EL (cell line): ENCODE measurements at places on chromosomes 6 and 20.

DNA sequence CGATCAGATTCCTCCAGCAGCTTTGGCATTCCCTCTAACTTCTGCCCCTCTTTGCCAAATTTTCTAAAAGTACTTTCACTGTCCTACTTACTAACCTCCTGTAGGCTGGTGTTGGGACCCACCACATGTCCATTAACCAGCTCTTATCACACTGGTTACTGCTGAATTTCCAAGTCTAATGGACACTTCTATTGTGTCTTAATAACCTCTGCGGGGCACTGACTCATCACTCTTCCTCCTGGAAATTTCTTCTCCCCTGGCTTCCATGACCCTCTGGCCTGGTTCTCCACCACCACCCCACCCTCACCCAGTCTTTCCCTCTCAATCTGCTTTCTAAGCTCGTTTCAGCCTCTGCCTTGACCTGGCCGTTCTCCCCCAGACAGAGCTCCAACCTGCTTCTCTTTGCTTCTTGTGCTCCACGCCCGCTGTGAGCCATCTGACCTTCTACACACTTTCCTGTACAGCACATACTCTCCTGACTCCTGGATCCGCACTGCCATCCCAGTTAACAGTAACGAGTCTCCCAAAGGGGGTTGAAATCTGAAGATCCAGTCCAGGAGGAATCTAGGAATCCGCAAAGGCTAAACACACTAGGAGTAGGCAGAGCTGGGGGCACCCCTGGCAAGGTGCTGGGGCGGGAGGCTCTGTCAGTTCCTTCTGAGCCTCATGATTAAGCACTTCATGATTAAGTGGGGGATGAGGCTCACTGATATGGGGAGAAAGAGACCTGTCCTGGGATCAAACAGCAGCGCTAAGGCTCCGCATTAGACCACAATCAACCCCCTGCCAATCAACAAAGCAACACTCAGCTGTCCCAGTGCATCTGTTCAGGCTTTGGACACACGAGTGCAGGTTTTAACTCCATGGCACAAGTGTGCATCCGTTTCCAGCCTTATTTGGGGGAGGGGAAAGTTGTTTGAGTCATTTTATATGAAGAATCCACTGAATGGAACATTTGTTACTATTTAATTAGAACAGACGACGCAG is 146.3 kb downstream of the LY86 start:
- no peak for DNase-seq

GRCh38 chr6:109484122-109484521 is 1.1 kb upstream of the ZBTB24 start:
- DNase-seq: no peak

GRCh38 chr6:30158475-30159040 is 2.5 kb downstream of the TRIM10 start:
- DNase-seq: no peak

DNA sequence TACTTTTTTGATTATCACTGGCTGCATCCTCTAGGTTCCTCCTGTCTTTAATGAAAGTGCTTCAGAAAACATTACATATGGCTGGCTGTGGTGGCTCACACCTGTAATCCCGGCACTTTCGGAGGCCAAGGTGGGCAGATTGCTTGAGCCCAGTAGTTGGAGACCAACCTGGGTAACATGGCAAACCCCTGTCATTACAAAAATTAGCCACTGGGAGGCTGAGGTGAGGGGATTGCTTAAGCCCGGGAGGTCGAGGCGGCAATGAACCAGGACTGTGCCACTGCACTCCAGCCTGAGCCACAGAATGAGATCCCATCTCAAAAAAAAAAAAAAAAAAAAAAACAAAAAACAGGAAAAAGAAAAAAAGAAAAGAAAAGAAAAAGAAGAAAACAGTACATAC is 35.3 kb downstream of the BEND3 start:
- DNase-seq: no peak

- DNase-seq: peak; percentile 38
These were observed 684 bp downstream of the ZNFX1 start for GRCh38 chr20:49276961-49277785.

GRCh38 chr6:141313986-141314385 is 818.7 kb upstream of the GJE1 start:
- no peak for DNase-seq

GRCh38 chr6:55299286-55299985 is 27.8 kb upstream of the GFRAL start:
- DNase-seq: no peak
